ENCODE measurements at places on chromosomes 6 and 20. TPM values are rescaled to one million over a fixed set of nuclear protein-coding genes. Genes with fewer than 3 reads are reported as not detected.

GLO1 gene
- 476 TPM for total RNA-seq

ZNF165 gene
- total RNA-seq, result 2.7 TPM

CGA gene
- total RNA-seq, result not detected

ULBP2 gene
- total RNA-seq, result 1.9 TPM

PLA2G7 gene
- not detected for total RNA-seq

HCRTR2 gene
- not detected for total RNA-seq

MMP24 gene
- 113 TPM for total RNA-seq

WFDC5 gene
- not detected for total RNA-seq

TREML1 gene
- not detected for total RNA-seq

C6orf120 gene
- total RNA-seq, result 54.8 TPM

KHDC1 gene
- 1.9 TPM for total RNA-seq

ADGB gene
- not detected for total RNA-seq

GSTA4 gene
- total RNA-seq, result 42.0 TPM

GPLD1 gene
- 0.71 TPM for total RNA-seq

MCHR2 gene
- not detected for total RNA-seq

IRF4 gene
- total RNA-seq, result not detected

HM13 gene
- 138 TPM for total RNA-seq

FAM209B gene
- total RNA-seq, result not detected

VIP gene
- total RNA-seq, result not detected

TCF21 gene
- total RNA-seq, result not detected

ITPR3 gene
- total RNA-seq, result 66.0 TPM

TRIM15 gene
- not detected for total RNA-seq

HRH3 gene
- total RNA-seq, result not detected

OR12D3 gene
- not detected for total RNA-seq

CTAGE9 gene
- not detected for total RNA-seq

PKHD1 gene
- total RNA-seq, result not detected
